ENCODE measurements at places on chromosomes 16 and 17.

DNA sequence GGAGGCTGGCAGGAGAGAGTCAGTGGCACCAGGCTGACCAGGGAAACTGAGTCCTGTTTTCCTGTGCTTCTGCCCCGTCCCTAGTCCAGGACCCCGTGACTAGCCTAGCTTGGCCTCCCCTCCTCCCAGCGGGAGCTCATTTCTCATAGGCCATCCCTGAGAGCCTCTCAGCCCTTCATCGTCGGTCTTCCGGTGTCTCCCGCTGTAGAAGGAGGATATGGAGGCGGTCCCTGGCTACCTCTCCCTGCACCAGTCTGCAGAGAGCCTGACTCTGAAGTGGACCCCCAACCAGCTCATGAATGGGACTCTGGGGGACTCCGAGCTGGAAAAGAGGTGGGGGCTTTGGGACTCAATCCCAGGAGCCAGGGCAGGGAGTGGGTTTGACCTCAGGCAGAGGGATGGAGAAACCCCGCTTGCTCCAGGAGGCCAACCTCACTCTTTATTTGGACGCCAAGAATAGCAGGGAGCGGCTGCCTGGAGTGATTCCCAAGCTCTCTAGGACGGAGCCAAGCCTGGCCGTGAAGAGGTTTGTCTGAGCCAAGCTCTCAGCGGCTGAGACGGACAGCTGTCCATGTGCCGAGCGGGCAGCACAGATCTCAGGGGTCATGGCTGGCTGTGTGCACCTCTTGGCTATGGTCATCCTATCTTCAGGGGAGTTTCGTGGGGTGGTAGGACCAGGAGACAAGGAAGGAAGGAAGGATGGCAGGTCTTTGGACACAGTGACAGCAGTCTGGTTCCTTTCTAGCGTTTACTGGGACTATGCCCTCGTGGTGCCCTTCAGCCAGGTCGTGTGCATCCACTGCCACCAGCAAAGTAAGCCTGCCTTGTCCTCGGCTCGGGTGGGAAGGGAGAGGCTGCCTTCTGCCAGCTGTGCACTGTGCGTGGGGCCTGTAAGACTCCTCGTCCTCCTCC lies 26.8 kb downstream of the SGSM2 start:
- DNase-seq = no peak

DNA sequence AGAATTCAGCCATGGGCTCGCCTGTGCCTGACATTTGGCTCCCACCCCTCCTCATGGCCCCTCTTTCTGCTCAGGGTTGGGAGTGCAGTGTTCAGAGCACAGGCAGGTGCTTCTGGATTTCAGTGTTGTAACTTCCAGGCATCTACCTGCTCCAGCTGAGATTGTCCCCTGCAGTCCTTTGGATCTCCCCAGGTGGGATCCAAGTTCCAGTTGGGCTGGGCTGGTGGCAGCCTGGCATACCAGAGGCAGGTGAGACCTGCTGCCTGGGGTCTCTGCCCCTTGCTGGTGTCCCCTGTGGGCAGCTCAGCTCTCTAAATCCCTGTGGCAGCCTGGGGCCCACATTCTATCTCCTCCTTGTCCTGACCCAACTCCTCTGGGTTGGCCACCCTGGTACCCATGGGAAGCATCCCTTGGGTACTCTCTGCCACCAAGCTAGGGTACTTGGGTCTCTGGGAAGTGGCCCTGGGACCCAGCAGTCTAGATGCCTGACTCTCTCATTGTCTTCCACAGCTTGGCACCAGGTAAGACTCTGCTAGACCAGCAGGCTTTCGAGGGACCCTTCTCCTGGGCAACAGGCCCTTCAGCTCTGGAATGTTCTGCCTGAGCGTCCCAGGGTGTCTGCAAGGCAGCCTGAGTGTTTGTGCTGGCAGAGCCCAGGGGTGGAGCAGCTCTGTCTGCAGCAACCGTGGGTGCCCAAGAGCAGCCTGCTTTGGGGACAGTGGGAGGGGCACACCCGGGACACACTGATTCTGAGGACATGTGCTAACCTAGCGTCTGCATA lies 42.5 kb downstream of the DNAH17 start:
- DNase-seq = no peak

- no peak for DNase-seq
These were observed 1.7 kb downstream of the ADORA2B start for GRCh38 chr17:15946611-15947120.

DNA sequence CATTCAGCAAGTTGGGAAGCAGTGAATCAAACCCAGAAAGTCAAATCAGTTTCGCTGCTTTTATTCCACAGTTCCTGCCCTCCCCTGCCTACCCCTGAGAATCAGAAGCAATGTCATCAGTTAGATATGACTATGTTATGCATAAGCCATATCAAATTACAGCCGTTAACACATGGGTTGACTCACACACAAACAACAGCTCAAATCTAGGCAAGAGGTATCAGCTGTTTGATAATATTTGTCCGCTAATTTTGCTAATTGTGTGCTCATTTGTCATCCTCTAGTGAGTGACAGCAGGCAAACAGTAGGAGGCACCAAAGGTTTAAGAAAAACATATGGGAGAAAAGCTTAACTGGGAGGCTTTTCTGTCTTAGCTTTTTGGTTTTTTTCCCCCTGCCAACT lies 327.4 kb upstream of the CCL2 start:
- peak; percentile 36 for DNase-seq

DNA sequence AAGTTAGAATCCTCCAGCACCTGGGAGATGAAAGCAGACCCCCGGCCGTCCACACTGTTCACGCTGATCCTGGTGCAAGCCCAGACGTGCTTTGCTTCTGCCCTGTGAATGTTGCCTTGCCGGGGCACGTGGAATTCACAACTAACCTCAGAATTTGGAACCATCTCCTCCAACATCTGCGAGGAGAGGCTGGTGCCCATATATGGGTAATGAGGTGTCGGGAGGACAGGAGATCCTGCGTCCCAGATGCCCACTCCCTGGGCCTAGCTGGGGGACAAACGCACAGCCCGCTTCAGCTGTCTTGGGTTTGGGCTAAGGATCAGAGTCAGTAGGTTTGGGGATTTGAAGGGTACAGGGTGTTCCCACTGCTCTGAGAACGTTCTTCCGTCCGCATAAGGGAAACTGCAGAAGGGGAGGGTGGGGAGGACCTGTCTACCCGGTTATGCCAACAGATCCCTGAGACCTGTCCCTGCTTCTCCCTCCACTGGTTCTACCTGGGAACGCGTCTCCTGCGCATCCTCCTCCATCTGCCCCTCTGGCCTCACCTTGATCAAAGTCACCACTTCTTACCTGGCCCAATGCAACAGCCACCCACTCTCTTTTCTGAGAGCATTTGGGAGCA lies 14.1 kb downstream of the PPL start:
- DNase-seq = no peak

- no peak for DNase-seq
These were observed 79.2 kb downstream of the ZNF423 start for GRCh38 chr16:49776734-49777133.

DNA sequence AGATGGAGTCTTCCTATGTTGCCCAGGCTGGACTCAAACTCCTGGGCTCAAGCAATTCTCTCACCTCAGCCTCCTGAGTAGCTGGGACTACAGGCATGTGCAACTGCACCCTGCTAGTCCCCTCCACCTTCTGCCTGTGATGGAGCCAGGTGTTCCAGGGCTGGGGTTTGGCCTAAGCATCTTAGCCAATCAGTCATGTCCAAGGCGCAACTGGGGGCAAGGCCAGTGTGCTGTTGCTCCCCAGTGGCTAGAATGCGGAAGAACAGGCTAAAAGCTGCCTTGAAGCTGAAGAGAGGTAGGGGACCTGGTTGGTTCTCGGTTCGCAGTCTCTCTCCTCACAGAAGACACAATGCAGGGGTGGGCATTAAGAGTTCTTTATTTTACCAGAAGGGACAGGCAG lies 18.6 kb downstream of the FLOT2 start:
- no peak for DNase-seq

GRCh38 chr16:69724981-69725479 lies 1.3 kb downstream of the NQO1 start:
- no peak for DNase-seq

DNA sequence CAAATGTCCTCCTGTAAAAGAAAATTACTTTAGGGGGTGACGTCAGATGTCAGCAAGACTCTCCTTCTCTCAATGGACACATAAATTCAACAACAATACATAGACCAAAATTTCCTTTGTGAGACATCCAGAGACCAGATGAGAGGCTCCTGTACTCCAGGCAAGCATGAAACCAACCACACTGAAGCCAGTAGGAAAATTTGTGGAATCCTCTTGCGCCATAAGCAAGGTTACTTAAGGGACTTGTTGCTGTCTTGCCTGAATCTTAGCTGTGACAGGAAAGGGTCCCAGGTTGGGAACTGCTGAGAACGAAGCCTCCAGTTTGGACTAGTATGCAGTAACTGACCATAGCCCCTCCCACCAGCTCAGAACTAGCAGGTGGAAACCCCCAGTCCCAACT lies 56.0 kb downstream of the CEP112 start:
- DNase-seq = no peak

DNA sequence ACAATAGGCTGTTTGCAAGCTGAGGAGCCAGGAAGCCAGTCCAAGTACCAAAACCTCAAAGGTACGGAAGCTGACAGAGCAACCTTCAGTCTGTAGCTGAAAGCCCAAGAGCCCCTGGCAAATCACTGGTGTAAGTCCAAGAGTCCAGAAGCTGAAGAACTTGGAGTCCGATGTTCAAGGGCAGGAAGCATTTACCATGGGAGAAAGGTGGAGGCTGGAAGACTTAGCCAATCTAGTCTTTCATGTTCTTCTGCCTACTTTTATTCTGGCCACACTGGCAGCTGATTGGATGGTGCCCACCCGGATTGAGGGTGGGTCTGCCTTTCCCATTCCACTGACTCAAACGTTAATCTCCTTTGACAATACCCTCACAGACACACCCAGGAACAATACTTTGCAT lies 15.3 kb downstream of the CD300LB start:
- DNase-seq = no peak

GRCh38 chr16:2170080-2170479 lies 14.5 kb downstream of the TRAF7 start:
- no peak for DNase-seq

DNA sequence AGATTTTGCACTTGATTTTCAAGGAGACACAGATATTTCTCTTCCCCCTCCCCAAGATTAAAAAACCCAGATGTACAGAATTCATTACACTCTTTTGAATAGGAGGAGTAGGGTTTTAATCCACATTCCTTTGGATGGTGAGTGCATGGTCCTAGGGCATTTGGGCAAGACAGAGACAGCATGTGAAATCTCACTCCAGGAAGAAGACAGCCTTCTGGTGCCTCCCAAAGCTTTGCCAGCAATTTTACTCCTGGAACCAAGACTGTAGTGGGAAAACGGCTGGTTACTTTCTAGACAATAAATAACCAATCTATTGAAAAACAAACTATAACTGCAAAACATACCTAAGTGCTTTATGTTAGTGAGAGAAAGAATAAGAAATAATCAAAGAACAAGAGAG lies 15.2 kb downstream of the TEX2 start:
- no peak for DNase-seq

DNA sequence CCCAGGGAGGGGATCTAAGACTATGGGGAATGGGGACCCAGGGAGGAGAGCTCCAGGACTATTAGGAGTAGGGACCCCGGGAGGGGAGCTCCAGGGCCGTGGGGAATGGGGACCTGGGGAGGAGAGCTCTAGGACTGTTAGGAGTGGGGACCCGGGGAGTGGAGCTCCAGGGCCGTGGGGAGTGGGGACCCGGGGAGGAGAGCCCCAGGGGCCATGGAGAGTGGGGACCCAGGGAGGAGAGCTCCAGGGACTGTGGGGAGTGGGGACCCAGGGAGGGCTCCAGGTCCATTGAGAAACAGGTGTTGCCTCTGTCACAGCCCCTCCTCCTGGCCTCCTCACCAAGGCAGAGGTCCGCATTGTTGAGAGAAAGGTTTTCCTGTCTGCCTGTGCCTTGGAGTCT lies 16.0 kb downstream of the MPRIP start:
- DNase-seq = no peak

DNA sequence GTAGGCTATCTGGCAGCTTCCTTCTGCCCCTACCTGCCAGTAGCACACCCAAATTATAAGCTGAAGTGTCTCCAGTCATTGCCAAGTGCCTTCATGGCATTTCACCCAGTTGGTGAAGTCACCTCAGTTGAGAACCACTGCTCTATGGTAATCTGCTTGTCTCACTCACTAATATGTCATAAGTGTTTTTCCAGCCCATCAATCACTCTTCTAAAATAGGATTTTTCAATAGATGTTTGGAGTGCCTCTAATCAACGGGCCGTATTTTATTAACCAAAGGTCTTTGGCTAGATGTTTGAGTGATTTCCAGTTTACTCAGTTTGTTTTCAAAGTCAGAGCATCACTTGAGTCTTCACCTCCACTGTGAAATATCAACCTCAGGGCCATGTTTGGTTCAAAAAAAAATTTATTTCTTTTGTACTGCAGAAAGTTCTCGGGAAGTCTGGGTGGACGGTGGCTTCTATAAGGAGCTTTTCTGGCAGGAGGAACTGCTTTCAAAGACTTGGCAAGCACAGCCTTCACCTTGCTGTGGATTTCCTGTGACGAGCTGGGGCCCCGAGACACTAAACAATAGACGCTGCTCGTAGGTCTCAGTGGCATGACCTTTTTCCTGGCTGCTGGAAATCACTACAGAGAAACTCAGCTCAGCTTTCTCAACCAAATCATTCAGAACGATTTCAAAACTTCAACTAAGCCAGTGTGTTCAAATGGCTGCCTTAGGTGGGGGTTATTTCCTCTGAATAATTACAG lies 95.2 kb upstream of the FOXF1 start:
- no peak for DNase-seq

DNA sequence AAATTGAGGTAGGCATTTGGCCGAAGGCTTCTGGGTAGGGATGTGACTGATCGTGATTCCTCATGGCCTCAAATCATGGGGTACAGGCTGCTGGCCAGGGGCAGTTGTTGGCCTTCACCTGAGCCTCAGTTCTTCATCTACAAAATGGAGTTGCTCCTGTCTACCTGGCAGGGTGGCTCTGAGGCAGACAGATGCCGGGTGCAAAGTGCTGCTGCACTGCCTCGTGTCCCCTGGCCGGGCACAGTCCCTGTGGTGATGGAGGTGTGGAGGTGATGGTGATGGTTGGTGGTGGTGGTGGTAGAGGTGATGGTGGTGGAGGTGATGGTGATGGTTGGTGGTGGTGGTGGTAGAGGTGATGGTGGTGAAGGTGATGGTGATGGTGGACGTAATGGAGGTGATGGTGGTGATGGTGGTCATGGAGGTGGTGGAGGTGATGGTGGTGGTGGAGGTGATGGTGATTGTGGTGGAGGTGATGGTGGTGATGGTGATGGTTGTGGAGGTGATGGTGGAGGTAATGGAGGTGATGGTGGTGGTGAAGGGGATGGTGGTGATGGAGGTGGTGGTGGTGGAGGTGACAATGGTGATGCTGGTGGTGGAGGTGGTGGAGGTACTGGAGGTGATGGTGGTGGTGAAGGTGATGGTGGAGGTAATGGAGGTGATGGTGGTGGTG lies 52.6 kb downstream of the RNF213 start:
- no peak for DNase-seq

Measured in pons (tissue), 1 donor.